ENCODE measurements at places on chromosomes 13 and 19.
A peak's percentile ranks its signal among the peaks of the same experiment; 100 is the strongest.

DNA sequence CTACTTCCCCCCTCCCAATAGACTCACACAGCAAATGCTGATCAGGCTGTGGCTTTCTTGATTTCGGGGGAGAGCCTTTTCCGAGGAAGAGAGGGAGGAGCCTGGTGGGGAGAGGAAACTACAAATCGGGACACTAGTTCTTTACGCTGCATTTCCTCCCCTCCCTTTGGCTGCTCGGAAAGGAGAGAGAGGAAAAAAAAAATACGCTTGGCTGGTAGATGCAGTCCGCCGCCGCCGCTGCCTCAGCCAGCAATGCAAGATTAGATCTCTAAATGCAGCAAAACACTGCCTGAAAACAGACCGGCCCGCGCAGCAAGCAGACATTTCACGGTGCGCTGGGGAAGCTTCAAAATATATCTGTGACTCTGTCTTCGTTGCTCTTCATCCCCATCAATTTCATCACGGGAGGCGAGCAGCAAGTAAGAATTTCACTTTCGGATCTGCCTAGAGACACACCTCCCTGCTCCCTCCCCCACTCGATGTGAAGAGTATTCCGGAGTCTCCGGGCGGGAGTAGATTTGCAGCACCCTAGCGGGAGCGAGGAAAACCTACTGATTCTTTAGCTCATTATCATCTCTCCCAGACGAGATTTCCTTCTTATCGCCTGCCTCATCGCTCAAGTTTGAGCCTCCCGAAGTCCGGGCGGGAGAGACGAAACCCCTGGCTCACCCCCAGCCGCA lies at the start of gene PCDH17:
Gene PCDH17, plus strand, starts transcription at position 149 of the 680 bp plus-strand sequence. CDS start 803 bp downstream, outside the sequence.
- DNase-seq: no peak

- DNase-seq: no peak
These were observed 304.1 kb downstream of the FGF14 start for GRCh38 chr13:102097708-102098107.

DNA sequence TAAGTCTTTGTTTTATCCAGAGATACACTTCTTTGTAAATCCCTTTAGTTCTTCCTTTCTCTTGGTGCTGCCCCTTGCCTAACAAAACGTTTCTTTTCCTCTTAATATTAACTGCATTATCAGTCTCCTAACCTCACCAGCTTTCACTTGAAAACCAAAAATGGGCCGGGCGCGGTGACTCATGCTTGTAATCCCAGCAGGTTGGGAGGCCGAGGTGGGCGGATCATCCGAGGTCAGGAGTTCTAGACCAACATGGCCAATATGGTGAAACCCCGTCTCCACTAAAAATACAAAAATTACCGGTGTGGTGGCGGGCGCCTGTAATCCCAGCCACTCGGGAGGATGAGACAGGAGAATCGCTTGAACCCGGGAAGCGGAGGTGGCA lies 329.8 kb upstream of the MIR17HG start:
- DNase-seq: no peak

GRCh38 chr13:31884556-31884955 lies 145.2 kb downstream of the RXFP2 start:
- no peak for DNase-seq

- no peak for DNase-seq
These were observed 142.1 kb downstream of the POSTN start for GRCh38 chr13:37456506-37456905.

DNA sequence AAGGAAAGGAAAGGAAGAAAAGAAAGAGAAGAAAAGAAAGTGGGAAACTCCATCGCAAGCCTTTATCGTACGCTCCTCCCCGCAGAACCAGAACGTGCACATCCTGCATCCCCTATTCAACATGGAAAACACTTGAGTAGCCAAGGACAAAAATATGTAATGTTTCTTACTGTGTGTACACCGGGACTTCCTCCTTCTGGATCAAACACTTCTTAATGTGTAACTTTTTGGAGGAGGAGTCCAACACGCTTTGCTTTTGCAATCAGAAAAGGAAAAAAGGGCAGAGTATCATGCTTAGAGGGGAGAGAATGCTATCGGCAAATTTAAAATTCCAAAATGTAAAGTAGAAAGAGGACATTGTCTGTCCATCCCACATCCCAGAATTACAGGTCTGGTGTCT lies 7.8 kb upstream of the SHFL start:
- no peak for DNase-seq

GRCh38 chr13:94784066-94784465 lies 71.7 kb upstream of the SOX21 start:
- no peak for DNase-seq

DNA sequence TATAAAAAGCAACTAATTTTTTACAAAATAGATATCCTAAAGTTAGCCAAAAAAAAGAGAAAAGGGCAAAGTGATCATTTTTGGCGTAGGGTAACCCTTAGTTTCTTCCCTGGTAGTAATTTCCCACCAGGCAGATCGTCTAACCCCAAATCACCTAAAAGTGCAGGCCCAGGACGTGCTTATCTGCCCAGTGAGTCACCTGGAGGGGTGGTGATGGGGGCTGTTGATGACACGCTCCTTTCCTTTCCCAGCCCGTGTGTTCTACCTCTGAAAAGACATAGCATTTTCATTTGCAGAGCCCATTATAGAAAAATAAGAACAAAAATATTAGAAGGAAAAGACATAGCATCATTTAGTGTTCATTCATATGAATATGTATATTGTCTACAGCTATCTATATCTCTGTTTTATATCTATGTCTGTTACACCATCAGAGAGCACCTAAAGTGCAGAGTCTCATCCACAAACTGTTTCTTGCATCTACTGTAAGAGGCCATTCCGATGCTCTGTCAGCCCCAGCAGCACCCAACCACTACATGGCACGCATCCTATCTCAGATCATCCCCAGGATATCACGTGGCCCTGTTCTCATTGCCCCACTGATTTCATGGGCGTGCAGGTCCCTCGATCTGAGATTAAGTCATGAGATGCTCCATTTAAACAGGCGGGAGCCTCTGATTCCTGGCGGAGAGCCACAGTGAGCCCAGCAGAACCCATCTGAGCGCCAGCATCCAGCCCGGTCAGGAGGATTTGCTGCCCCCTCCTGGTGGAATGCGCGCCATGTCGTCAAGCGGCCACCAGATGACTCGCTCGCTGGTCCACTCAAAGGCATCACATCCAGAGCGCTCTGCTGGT lies 8.5 kb upstream of the LILRB3 start:
- peak; percentile 79 for DNase-seq

DNA sequence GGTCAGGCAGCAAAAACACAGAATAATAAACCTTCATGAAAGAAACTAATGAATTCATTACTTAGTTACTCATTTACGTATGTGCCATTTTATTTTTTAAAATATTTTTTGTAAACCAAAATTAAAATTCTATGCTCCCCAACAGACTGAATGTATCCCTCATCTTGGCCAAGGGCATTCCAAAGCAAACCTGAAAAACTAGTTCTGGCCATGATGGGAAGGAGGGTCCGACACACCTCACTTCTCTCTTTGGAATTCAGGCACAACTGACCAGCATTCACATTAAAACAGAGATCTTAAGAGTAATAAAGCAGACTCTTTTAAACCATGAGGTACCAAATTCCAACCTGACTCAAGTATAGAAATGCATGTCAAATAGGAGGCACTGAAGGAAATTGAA lies 1576.9 kb upstream of the SPRY2 start:
- DNase-seq: no peak

DNA sequence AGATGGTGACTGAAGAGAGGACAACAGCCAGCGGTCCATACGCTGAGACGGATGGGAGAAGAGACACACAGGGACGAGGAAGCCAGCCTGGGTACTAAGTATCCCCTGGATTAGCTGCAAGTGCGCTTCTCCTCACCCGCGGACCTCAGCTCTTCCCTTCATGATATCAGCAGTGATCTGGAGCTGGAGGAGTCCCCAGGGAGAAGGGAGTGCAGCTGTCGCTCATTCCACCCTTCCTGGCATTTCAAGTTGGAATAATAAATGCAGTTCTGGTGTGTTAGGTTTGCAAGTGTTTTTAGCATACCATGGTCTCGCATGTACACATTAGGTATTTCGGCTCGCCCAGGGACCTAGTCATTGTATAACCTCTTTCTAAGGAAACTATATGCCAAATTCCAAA lies 88.5 kb upstream of the C1QTNF9B start:
- no peak for DNase-seq

- DNase-seq: no peak
These were observed 8.6 kb upstream of the BCAT2 start for GRCh38 chr19:48819366-48819816.

DNA sequence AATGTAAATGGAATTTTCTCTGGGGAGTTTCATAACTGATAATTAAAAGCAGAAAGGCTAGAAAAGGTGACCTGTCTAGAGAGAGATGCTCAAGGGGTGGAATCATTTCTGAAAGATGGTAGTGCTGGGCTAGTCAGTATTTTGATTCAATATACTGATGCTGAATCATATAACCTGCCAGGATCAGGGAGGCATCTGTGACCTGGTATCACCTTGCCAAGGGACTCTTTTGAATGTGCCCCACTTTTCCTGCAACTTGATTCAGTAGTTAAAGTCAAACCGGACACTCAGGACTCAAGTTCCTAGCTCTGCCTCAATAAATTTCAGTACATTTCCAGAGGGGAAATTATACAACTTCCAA lies 15.8 kb downstream of the LCP1 start:
- DNase-seq: no peak

DNA sequence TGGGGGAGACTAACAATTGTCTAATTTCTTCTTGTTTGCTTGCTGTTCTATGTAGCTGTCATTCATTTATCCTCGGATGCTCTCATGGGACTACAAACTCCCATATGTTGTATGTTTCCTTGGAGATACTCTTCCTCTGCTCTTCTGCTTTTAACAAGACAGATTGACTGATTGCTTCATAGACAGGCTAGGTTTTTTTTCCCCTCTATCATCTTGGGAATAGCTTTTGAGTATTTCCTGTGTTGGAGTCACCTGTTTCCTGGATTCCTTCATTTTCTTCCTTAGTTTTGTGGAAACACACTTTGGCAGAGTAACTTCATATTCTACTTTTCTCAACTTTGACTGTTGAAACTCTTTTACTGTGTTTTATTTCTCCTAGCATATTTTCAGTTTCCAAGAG lies 27.6 kb downstream of the EDNRB start:
- DNase-seq: no peak

- no peak for DNase-seq
These were observed 137.6 kb upstream of the SLC10A2 start for GRCh38 chr13:103203735-103204330.

DNA sequence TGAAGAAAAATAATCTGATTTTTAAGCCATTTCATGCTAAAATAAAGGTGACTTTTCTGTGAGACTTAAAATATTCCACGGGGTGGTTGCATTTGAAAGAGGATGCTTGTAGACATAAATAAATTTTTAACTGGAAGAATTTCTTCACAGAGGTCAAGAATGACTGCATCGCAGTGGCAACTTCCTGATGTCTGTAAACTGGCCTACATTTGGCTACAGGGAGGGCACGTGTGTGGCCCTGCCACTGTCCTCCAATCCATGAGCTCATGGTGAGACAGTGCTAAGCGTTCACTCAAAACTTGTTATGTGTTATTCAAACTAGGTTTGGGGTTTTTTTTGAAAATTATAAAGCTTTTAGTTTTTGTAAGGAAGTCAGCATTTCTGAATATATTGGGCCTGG lies 1089.3 kb downstream of the EFNB2 start:
- DNase-seq: no peak

DNA sequence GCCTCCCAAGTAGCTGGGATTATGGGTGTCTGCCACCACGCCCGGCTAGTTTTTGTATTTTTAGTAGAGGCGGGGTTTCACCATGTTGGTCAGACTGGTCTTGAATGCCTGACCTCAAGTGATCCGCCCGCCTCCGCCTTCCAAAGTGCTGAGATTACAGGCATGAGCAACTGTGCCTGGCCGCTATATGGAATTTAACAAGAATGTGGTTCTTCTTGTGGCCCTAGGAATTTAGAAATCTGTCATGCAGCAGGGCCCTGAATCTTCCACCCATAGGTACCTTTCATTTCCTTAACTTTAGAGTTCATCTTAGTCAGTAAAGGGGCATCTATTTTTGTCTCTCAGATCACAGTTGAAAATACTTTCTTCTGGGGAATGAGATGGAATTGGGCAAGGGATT lies 25.6 kb upstream of the NDFIP2 start:
- no peak for DNase-seq

- no peak for DNase-seq
These were observed 1.1 kb upstream of the GJA3 start for GRCh38 chr13:20161951-20162300.

- DNase-seq: no peak
These were observed 1379.8 kb upstream of the MIR17HG start for GRCh38 chr13:89967701-89968100.

DNA sequence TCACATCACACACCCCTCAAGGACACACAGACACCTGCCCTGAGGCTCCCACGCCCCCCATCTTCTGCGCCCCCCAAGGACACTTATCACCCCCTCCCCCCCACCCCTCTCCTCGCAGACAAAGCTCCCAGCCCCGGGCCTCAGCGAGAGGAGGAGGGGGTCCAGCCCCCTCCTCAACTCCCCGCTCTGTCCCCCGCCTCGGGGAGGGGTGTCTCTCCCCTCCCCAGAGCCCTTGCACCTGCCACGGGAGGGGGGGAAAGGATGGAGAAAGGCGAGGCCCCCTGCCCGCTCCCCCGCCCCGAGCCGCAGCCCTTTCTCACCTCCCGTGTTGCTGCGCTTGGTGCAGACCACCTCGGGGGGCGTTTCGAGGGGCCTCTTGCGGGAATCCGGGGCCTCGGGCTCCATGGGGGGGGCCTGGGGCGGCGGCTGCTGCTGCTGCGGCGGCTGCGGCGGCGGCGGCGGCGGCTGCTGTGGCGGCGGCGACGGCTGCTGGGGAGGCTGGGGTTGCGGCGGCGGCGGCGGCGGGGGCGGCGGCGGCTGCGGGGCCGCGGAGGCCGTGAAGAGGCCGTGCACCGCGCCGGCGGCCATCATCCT lies 621 bp downstream of the NOVA2 start:
- no peak for DNase-seq

DNA sequence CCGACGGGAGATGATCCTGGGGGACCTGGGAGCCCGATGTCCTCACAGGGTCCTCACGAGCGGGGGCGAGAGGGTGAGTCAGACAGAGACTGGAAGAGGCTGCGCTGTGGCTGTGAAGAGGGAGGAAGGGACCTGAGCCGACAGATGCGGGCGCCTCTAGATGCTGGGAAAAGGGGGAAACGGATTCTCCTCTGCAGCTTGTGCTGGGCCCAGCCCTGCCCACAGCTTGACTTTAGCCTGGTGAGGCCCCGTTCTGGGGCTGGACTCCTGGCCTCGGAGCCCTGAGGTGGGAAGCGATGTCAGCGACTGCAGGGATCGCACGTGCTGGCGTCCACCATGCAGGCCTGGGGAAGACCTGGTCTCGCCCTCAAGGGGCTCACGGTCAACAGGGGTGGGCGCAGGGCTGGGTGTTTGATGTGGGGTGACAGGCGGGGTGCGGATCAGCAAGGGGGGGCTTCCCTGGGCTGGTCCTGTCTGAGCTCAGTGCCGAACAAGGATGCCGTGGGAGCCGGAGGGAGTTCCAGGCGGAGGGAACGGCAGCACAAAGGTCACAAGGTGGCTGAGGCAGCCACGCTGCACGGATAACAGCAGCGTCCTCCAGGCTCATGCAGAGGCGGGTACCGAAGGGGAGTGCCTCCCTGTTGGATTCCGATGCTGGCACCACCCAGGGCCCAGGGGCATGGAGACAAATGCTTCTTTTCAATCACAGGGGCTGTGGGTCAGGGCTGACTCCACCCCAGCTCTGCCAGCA lies 31.8 kb downstream of the PIP5K1C start:
- DNase-seq: no peak
